ENCODE measurements at places on chromosomes 16 and 17.

- DNase-seq, result peak; percentile 34
Observed at GRCh38 chr17:73342541-73343167, 30.9 kb upstream of the CDC42EP4 start.

GRCh38 chr17:12965988-12966387 lies 51.8 kb downstream of the ELAC2 start:
- no peak for DNase-seq

GRCh38 chr16:85334718-85335583 lies 222.7 kb upstream of the CIBAR2 start:
- no peak for DNase-seq

- no peak for DNase-seq
Observed at GRCh38 chr17:19935169-19935568, 42.5 kb downstream of the AKAP10 start.

DNA sequence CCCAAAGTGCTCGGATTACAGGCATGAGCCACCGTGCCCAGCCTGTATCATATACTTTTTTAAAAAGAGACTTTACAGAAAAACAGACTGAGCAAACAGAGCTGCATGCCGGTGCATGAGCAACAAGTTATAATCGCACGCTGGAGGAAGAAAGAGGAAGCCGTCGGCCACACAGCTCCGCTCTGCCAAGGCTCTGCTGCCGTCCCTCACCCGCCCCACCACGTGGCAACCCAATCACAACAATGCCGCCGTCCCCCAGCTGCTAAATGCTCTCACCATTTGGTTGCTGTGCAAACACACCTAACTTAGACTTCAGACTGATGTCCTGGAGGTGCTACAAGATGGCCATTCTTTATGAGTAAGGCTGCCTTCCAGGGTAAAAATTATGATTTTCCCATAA lies 83.5 kb downstream of the ADCY9 start:
- no peak for DNase-seq

- no peak for DNase-seq
Observed at GRCh38 chr17:75073618-75074047, 14.1 kb upstream of the SLC16A5 start.

GRCh38 chr17:19470530-19471261 lies 59.7 kb downstream of the RNF112 start:
- no peak for DNase-seq

DNA sequence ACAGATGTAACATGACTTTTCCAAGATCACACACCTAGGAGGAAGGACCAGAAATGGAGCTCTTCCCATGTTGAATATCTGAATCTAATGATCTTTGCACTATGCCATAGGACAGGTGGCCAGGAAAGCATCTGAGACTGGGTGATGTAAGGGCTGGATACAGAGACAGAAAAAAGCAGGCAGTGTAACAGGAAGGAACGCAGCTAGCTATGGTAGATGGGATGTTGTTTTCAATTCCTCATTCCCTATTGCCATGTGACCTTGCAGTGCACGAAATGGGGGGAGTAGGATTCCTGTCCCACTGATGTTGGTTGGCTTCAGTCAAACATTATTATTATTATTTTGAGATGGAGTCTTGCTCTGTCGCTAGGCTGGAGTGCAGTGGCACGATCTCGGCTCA lies 3.7 kb upstream of the NPIPB15 start:
- DNase-seq, result no peak

DNA sequence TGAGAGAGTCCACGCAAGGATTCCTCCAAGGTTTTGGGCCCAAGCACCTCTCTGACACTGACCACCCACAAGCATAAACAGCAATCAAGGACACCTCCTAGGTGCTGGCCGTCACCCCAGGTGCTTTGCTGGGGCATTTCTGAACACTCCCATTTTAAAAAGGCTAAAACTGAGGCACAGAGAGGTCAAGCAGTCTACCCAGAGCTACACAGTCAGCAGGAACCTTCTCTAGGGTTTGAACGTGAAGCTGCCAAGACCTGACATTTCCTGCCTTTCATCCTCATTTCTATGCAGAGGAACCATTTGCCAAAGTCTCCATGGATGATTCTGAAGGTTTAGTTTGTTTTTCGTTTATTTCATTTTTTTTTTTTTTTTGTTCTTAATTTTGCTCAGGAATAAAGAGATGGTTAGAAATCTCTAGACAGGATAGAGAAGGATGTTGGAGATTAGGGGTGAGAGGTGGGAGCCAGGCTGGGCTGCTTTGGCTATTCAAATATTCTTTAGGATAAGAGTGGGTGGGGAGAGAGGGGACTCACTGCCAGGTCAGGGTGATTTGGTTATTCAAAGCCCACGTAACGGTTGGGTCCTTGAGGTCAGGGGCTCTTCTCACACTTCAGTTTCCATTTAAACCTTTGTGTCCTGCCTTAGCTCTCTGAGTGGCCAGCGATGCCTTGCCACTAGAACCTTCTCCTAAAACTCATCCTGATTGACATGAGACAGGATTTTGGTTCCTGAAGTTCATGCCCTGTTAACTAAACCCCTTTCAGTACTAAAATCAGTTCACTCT lies 6.2 kb downstream of the PLCG2 start:
- DNase-seq, result no peak

DNA sequence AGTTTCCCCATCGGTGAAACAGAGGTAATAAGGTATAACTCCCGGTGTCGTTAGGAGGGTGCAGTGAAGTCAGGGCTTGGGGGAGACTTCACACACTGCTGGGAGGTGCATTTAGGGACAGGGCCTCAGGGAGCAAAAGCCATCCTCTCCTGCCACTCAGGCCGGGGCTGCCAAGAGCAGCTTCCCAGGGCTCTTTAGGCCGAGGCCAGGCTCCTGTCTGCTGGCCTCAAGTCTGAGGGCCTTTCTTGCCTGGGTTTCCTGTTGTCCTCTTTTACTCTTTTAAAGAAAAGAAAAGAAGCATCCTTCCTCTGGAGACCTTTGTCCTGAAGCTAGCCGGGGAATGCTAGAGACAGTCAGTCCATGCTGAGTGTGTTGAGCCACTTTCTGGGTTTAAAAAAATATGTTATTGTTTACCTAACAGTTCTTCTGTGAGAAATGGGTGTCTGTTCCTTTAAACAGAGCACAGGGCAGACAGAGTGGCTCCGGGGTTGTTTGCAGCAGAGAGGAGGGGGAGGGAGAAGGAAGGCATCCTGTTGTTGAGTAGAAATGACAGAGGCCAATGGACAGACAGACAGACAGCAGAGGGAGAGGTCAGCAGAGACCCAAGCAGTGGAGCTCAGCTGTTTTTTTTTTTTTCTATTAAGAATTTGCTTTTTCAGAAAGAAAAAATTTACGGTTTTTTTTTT lies 79.1 kb downstream of the C17orf67 start:
- peak; percentile 36 for DNase-seq

GRCh38 chr16:54718376-54718775 lies 212.3 kb upstream of the IRX5 start:
- DNase-seq, result no peak

- no peak for DNase-seq
Observed at GRCh38 chr16:84161801-84162200, 16.7 kb downstream of the DNAAF1 start.

- DNase-seq, result no peak
Observed at GRCh38 chr17:76085731-76086366, 6.9 kb downstream of the ZACN start.

DNA sequence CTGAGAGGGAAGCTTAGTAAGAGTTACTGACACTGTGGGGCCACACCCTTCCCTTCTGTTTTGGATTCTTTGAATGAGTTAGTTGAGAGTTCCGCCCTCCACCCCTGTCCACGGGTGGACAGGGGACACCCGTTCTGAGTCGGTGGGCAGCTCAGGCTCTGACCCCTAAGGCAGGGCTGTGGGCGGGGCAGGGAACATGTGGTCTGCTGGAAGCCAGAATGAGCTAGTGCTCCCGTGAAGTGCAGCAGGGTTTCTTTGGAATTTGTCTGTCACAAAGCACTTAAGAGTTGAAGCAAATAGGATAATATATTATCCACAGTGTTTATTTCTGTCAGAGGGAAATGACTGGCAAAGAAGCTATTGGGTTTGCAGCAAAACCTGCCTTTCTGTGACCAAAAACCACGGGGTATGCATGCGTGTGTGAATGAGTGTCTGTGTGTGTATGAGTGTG lies 90.1 kb downstream of the CLEC16A start:
- DNase-seq, result no peak

DNA sequence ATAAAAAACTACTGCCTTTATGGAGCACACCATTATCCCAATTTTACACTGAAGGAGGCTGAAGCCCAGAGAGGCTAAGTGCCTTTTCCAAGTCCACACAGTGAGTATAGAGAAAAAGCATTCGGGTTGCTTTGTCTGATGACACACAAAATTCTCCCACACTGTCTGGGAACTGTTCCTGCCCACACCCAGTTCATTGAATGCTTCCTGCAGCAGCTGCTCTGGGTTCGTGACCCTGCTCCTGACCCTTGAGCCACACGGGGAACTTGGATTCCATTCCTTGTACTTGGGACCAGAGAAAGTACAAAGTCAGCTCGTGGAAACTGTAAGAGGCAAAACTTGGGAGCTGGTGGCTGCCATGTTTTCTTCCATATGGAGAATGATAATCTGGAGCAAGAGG lies 57.9 kb downstream of the AKAP1 start:
- no peak for DNase-seq

- no peak for DNase-seq
Observed at GRCh38 chr17:50187394-50187725, 14.1 kb downstream of the COL1A1 start.

Data from dermis microvascular lymphatic vessel endothelial cell (primary cell).